ENCODE measurements at places on chromosomes 2 and 18.

GRCh38 chr2:122999258-122999657 is 1025.8 kb upstream of the CNTNAP5 start:
- no peak for DNase-seq

DNA sequence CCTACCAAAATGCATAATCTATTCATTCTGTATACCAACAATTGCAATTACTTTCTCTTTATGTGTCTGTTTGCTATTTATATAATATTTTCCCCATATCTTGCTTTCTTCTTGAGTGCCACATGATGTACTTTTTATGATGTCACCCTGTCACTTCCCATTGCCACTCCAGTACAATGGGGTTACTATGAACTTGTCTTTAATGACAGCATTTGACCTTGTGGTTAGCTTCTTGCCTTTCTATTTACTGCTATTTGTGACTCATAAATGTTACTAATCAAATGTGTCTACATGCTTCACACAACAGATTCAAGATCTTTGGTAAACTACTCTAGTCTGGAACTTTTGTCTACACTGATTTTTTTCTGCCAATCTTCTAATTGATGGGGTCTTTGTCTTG is 486.3 kb downstream of the NR4A2 start:
- no peak for DNase-seq

DNA sequence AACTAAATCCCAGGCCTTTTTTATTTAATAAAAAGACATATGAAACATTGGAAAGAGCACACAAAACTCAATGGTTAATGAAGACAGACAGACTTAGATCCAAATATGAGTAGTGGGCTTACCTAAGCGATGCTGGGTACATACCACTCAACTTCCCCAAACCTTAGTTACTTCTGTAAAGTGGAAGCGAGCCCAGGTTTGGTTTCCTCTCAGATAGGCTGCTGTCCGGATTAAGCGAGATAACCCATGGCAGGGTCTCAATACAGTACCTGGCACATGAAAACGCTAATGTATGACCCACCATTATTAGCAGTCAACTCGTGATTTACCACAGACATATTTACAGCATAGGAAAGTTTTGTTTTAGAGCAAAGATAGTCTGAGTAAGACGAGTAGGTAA is 21.6 kb downstream of the MBOAT2 start:
- DNase-seq, result no peak

GRCh38 chr18:64692826-64693225 is 543.9 kb upstream of the LINC00305 start:
- no peak for DNase-seq

DNA sequence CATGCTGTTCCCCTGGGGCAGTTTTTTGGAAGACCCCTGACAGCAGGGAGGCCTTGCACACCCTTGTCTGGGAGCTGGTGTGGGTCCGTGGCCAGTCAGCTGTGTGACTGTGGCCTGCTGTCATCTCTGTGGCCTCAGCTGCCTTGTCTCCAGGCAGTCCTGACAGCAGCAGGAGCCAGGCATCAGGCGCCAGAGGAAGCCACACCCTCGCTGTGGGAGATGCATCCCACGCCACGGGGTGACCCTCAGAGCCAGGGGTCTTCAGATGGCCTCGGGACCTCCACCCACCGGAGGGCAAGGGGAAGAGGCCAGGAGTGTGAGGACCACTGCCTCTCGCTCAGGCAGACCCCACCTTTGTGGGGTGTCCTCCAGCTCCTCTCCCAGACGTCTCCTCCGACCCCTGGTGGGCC is 5.0 kb downstream of the BOK start:
- DNase-seq, result no peak

DNA sequence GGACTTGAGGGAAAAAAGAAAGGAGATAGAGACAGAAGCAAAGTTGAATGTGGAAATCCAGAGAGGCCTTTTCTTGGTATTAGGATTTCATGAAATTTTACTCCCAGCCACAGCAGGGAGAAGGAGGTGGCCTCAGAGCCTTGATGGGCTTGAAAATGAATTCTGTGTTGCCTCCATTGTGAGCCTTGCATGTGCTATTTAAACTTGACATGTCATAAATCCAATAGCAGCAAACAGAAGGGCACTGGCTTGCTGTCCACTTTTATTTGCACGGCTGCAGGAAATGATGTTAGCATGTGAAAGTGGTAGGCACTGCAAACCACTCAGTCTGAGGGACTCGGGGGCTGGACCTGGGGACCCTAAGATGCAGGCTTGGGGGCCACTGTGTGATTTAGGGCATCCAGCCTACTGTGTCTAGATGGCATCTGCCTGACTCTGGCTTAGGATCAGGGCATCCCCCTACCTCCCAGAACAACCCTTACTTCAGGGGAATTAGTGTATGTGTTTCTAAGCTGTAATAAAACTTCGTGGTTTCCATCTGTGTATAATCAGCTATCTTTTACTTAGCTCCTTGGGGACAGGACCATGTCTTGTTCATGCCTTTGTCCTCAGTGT is 139.1 kb upstream of the SKOR2 start:
- no peak for DNase-seq
